ENCODE measurements at places on chromosomes 3 and 15. TPM values are rescaled to one million over a fixed set of nuclear protein-coding genes. Genes with fewer than 3 reads are reported as not detected.

MAGEL2 gene
- total RNA-seq = not detected

GRCh38 chr3:186327912-186328487, 34.0 kb downstream of the DGKG start:
- no peaks in the 10 kb centered on the region for H3K4me1 ChIP-seq
- no peak overlapping the region for H3K4me3 ChIP-seq
- H3K36me3 ChIP-seq = no peaks in the 10 kb centered on the region
- H3K27ac ChIP-seq = no peak overlapping the region
- DNase-seq = no peak

GRCh38 chr15:90402223-90402622, 14.2 kb downstream of the IQGAP1 start:
- H3K4me1 ChIP-seq = peaks cover 38% of the 10 kb centered on the region
- peak overlapping the region; percentile 87 for H3K27ac ChIP-seq
- H3K36me3 ChIP-seq = peaks cover 33% of the 10 kb centered on the region
- H3K27me3 ChIP-seq = no peaks in the 10 kb centered on the region
- peak; percentile 93 for DNase-seq

PLCH1 gene
- total RNA-seq = 0.12 TPM

- H3K27me3 ChIP-seq = no peaks in the 10 kb centered on the region
- H3K36me3 ChIP-seq = no peaks in the 10 kb centered on the region
- H3K4me3 ChIP-seq = no peak overlapping the region
- H3K27ac ChIP-seq = no peak overlapping the region
- no peaks in the 10 kb centered on the region for H3K4me1 ChIP-seq
- DNase-seq = no peak
Measured at GRCh38 chr3:159196359-159196758, 394.5 kb downstream of the MFSD1 start.

ZDHHC23 gene
- total RNA-seq = 7.4 TPM

PLAAT1 gene
- total RNA-seq = 1.0 TPM

DNA sequence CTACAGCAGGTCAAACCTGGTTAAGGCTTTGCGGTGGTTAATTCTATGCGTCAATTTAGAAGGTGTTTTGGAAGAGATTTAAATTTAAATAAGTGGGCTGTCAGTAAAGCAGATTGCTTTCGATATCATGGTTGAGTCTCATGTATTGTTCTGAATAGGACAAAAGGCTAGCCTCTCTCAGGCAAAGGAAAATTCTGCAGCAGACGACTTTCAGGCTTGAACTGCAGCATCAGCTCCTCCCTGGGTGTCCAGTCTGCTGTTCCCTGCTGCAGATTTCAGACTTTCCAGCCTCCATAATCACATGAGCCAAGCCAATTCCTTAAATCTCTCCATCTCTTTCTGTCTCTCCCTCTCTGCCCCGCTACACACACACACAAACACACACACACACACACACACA, 143.2 kb downstream of the TUSC7 start:
- no peak for DNase-seq
- H3K27me3 ChIP-seq = peaks cover 65% of the 10 kb centered on the region
- no peaks in the 10 kb centered on the region for H3K36me3 ChIP-seq
- H3K27ac ChIP-seq = no peak overlapping the region

GUCA1C gene
- total RNA-seq = not detected

DNA sequence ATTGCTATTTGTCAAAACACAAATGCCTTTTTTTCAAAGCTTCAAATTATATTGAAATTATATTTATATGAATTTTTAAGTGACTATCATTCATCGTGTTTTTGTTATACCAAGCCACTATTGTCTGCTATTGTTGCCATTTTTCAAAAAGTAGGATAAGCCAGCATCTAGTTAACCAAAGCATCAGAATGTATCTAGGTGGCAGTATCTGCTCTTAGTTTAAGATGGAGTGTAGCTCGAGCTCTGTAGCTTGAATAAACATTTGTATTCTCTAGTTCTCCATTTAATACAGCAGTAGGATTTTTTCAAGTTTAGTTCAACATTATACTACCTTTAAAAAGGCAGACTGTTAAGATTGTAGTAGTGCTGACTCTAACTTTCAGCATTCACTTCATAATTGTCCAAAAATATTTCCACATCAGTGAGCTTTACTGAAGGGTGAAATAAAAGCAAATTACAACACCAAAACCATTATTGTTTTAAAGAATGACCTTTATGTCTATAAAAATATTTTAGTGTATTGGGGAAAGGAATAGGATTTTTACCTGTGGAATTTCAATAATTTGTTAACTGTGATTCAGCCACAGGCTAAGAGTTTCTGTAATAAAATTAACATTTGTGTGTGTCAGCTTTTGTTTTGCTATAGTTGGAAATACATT, 19.6 kb upstream of the C15orf61 start:
- H3K27ac ChIP-seq = no peak overlapping the region
- peak; percentile 25 for DNase-seq
- H3K4me3 ChIP-seq = no peak overlapping the region

DNA sequence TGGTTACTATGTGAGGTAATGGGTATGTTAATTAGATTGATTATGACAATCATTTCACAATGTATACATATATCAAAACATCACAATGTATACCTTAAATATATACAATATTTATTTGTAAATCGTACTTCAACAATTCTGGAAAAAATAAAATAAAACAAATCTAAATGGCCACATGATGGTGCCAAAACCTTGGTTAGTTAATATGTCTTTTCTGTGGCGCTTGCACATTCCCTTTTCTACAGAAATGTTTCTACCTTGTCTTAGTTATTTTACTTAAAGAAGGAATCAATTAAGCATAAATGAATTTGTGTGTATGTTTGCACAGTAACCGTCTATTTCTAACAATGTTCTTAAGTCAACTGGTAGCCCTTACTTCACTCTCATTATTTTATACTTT, 53.4 kb downstream of the OXSM start:
- no peaks in the 10 kb centered on the region for H3K27me3 ChIP-seq
- DNase-seq = peak; percentile 14
- no peaks in the 10 kb centered on the region for H3K36me3 ChIP-seq
- H3K4me3 ChIP-seq = no peak overlapping the region

DNA sequence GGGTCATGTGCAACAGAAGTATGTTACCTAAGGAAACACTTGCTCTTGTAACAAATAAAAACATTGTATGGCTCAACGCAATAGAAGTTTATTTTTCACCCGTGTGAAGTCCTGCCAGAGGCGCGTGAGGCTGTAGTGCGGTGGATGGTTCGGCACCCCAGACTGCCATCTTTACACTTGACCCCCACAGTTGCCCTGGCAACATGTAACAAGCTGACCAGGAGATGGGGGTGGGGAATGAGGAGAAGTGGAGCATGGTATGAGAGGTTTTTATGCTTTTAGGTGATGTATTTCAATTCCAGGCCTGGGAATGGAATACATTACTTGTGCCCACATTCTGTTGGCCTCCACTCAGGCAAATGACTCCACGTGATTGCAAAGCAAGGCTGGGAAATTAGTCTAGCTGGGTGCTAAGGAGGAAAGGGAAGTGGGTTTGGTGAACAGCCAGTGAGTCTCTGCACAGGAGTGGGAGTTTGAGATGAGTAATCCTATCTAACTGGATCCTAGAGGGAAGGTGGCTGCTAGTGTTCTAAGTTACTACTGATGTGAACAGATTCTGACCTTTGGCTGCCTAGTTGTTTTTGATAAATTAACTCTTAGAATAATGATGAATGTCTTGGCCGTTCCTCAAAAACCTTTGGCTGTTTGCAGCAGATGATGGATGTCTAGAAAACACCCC, 33.8 kb upstream of the GREM1 start:
- H3K36me3 ChIP-seq = no peaks in the 10 kb centered on the region
- peaks cover 64% of the 10 kb centered on the region for H3K4me1 ChIP-seq
- no peak overlapping the region for H3K4me3 ChIP-seq
- H3K27ac ChIP-seq = no peak overlapping the region
- peak; percentile 94 for DNase-seq

DNA sequence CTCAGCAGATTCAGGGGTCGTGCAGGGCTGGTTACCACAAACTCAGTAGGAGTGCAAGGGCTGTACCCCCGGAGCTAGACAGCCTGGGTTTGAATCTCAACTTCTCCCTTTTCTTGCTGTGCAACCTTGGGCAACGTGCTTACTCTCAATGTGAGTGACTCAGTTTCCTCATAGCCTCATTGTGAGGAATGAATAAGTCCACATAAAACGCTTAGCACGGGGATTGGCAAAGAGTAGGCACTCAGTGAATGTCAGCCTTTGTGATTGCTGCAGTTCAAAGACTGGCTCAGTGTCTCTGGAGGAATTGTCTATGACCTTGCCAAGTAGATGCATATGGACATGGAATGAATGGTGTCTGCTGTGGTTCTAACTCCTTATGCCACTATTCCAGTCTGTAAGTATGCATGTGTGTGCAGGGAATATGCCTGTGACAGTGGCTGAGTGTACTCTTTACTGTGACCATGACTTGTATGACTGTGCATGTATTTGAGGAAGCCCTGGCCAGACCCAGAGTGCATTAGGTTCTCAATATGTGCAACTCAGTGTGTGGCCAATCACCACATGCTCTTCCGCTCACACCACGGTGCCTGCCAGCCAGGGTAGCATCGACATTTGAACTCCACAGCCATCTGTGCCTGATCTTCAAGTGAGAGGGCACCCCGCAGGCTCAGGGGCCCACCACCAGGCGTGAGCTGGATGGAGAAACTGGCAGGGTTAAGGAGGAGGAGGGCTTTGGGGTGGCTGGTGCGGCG, 900 bp upstream of the HYAL3 start:
- peak overlapping the region; percentile 97 for H3K27ac ChIP-seq
- H3K4me1 ChIP-seq = peaks cover 7% of the 10 kb centered on the region
- H3K36me3 ChIP-seq = no peaks in the 10 kb centered on the region
- DNase-seq = no peak

DNA sequence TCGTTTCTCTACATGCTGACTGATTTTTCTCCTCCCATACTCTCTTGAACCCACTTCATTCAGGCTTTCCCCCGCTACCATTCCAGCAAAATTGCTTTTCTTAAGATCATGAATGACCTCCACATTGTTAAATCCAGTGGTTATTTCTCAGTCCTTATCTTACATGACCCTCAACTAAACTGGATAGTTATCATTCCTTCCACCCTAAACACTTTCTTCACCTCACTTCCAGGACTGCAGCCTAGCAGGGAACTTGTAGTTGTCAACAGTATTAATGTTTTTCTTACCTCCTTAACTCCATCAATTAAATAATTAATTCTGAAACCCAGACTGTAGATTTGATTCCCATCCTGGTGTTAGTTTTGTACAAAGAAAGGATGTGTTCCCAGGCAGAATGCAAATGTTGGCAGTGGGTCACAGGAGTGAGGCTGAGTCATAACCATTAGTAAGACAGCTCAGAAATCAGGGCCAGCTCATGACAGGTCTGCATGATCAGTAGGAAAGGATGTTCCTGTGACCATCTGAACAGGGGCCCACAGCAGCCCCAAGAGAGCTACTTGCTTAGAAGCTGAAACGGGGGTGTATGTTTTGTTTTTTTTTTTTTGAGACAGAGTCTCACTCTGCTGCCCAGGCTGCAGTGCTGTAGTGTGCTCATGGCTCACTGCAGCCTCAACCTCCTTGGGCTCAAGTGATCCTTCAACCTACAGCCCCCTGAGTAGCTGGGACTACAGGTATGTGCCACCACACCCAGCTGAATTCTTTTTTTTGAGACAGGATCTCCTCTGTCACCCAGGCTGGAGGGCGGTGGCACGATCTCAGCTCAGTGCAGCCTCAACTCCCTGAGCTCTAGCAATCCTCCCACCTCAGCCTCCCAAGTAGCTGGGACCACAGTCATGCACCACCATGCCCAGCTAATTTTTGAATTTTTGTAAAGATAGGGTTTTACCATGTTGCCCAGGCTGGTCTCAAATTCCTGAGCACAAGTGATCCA, 9.1 kb downstream of the BCL2L10 start:
- H3K36me3 ChIP-seq = no peaks in the 10 kb centered on the region
- peak; percentile 95 for DNase-seq
- no peaks in the 10 kb centered on the region for H3K27me3 ChIP-seq
- H3K4me3 ChIP-seq = peak overlapping the region; percentile 20

- DNase-seq = no peak
- no peak overlapping the region for H3K27ac ChIP-seq
- H3K27me3 ChIP-seq = peaks cover 11% of the 10 kb centered on the region
- peaks cover 8% of the 10 kb centered on the region for H3K4me1 ChIP-seq
Measured at GRCh38 chr3:52429779-52430415, 15.0 kb downstream of the SEMA3G start.

- H3K36me3 ChIP-seq = no peaks in the 10 kb centered on the region
- peaks cover 6% of the 10 kb centered on the region for H3K4me1 ChIP-seq
- H3K27ac ChIP-seq = no peak overlapping the region
Measured at GRCh38 chr3:27800261-27800660, 78.1 kb upstream of the EOMES start.

FETUB gene
- total RNA-seq = 0.47 TPM

All from MCF 10A (cell line).